GM03348 (cell line): ENCODE measurements at places on chromosomes 11 and 22.
A peak's percentile ranks its signal among the peaks of the same experiment; 100 is the strongest.

GRCh38 chr11:103545551-103545950 lies 436.3 kb downstream of the DYNC2H1 start:
- no peak for DNase-seq

- DNase-seq: no peak
These were observed 326.0 kb downstream of the RAB38 start for GRCh38 chr11:87849216-87849615.

DNA sequence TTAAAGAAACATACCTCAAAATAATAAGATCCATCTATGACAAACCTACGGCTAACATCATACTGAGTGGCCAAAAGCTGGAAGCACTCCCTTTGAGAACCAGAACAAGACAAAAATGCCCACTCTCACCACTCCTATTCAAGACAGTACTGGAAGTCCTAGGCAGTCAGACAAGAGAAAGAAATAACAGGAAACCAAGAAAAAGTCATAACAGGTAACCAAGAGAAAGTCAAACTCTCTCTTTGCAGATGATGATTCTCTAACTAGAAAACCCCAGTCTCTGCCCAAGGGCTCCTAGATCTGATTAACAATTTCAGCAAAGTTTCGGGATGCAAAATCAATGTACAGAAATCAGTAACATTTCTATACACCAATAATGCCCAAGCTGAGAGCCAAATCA lies 35.6 kb downstream of the TMEM123 start:
- no peak for DNase-seq

GRCh38 chr11:57155400-57155799 lies 26.4 kb upstream of the LRRC55 start:
- no peak for DNase-seq

DNA sequence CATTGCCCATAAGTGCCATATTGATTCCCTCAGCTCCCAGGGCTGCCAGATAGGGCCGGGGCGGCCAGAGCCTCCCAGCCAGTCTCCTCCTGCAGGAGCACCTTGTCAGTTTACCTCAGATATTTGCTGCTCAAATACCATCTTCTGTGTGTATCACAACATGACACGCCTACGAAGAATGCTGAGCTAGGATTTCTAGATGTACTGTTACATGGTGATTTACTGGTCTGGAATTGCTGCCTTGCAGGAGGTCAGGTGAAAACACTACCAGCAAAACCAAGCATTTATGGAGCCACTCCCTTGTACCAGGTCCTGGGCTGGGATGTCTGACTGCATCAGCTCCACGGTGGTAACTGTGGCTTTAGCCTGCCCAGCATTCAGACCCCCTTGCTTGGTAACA lies 11.8 kb downstream of the MICAL3 start:
- DNase-seq: no peak

DNA sequence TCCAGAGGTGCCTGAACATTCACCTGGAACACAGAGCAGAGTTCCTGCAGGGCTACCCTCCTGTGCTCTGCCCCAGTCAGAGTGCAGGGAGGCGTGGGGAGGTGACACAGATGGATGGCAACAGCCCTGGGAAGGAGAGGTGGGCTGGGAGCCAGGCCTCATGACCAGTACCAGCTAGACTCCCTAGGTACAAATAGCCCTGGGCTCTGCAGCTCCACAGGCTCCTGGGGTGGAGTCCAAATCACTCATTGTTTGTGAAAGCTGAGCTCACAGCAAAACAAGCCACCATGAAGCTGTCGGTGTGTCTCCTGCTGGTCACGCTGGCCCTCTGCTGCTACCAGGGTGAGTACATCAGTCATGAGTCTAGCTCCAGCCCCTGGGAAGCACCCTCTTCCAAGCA lies at the start of gene SCGB1D2:
Gene SCGB1D2, plus strand, starts transcription at position 219 of the 400 bp plus-strand sequence. Its CDS starts 69 bp downstream, at position 288.
- DNase-seq: no peak

DNA sequence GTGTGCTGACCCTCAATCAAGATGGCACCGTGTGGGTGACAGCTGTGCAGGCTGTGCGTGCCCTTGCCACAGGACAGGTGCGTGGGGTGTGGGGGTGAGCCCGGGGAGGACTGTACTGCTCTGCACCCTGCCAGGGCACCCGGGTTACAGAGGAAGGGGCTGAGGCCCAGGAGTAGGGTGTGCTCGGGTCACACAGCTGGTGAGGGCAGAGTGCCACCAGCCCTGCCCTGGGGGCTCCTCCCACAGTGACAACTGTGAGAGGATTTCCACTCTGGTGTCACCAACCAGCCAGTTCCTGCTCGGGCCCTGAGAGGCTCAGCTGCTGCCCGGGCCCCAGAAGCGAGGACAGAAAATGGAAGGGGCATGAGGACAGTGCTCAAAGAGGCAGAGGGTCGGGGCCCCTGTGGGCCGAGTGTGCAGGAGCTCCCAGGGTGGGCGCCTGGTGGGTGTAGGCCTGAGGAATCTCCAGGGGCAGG lies 20.5 kb downstream of the TRMU start:
- DNase-seq: no peak

- DNase-seq: no peak
These were observed 3.5 kb downstream of the MUC2 start for GRCh38 chr11:1078191-1078601.

DNA sequence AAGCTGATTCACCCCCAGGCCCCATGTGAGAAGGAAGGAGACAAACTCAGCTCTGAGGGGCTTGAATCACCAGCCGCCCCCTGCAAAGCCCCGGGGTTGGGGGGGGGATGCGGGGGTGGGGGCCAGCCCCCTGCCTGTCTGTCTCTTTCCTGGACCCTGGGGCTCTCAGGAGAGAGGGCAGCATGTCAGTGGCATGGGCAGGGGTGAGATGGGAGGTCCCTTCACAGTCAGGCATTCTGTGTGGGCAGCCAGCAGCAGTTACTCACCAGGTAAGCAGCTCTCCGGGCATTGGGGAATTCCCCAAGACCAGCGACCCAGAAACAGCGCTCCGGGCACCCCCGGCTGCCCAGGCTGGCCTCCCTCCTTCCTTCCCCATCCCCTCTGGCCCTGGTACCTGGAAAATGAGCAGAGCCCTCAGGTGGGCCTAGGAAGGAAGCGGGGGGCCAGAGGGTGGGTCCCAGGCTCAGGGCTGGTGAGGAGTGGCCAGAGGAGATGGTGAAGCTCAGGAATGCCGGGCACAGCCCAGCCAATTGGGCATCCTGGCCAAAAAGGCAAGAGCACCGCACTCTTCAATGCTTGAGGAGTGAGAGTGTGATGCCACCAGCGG lies 4.2 kb upstream of the LIF start:
- DNase-seq: peak; percentile 73

DNA sequence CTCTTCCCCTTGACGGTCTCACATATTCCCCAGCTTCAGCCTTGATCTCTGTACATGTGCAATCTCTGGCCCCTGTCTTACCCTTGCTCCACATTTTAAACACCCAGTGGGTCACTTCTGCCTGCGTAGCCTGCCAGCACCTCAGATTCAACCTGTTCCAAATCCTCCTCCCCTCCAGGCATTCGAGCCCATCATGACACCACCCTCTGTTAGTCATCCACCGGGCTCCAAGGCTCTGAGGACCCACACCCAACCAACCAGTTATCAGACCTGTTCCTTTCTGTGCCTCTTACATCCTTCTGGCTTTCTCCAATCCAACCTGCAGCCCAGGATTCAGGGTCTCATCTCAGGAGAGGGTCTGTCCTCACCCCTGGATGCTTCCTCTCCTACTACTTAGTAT lies 119.8 kb upstream of the TBCEL start:
- no peak for DNase-seq

- peak; percentile 63 for DNase-seq
These were observed 20.6 kb downstream of the APOBEC3H start for GRCh38 chr22:39117585-39118191.
